ENCODE measurements at places on chromosomes 4 and X. TPM values are rescaled to one million over a fixed set of nuclear protein-coding genes. Genes with fewer than 3 reads are reported as not detected.

GRCh38 chrX:11319806-11320520 lies 26.8 kb downstream of the AMELX start:
- H3K4me1 ChIP-seq = no peaks in the 10 kb centered on the region
- H3K27me3 ChIP-seq = no peaks in the 10 kb centered on the region
- no peak overlapping the region for H3K27ac ChIP-seq
- DNase-seq = no peak
- no peaks in the 10 kb centered on the region for H3K36me3 ChIP-seq

GRCh38 chr4:13543839-13544605 lies at the start of gene NKX3-2:
Gene NKX3-2, minus strand, starts transcription at chr4:13544508. Its CDS starts 94 bp downstream, at chr4:13544414.
- H3K4me1 ChIP-seq = peaks cover 36% of the 10 kb centered on the region
- peak within 1 kb of the TSS; percentile 92 for H3K4me3 ChIP-seq
- no peak for DNase-seq
- peaks cover 4% of the 10 kb centered on the region for H3K36me3 ChIP-seq
- peaks cover 56% of the 10 kb centered on the region for H3K27me3 ChIP-seq

DNA sequence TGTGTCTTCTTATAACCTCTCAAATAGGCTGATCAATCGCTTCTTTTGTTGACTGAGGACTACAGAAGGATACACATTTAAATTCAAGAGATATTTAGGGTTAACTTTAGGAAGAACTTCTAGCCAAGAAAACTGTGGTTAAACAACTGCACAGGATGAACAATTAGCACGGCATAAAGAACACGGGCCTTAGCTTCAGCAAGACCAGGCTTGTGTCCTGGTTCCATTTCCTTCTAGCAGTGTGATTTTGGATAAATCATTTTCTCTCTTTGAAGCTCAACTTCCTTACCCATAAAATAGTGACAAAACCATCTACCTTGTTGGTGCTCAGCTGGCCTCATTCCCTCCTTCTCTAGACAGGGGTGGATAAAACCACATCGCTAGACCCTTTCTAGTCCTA lies 117.6 kb downstream of the TSPAN5 start:
- no peaks in the 10 kb centered on the region for H3K27me3 ChIP-seq
- peaks cover 21% of the 10 kb centered on the region for H3K4me1 ChIP-seq
- no peak for DNase-seq
- H3K36me3 ChIP-seq = no peaks in the 10 kb centered on the region
- H3K27ac ChIP-seq = no peak overlapping the region

- H3K4me1 ChIP-seq = no peaks in the 10 kb centered on the region
- DNase-seq = no peak
- no peaks in the 10 kb centered on the region for H3K36me3 ChIP-seq
- peaks cover 3% of the 10 kb centered on the region for H3K27me3 ChIP-seq
- no peak overlapping the region for H3K4me3 ChIP-seq
These were observed 26.9 kb downstream of the GK2 start for GRCh38 chr4:79381161-79381560.

- no peaks in the 10 kb centered on the region for H3K4me1 ChIP-seq
- DNase-seq = no peak
- H3K36me3 ChIP-seq = no peaks in the 10 kb centered on the region
- no peak overlapping the region for H3K27ac ChIP-seq
- no peak overlapping the region for H3K4me3 ChIP-seq
These were observed 224.2 kb upstream of the PABPC4L start for GRCh38 chr4:134425756-134426155.

DNA sequence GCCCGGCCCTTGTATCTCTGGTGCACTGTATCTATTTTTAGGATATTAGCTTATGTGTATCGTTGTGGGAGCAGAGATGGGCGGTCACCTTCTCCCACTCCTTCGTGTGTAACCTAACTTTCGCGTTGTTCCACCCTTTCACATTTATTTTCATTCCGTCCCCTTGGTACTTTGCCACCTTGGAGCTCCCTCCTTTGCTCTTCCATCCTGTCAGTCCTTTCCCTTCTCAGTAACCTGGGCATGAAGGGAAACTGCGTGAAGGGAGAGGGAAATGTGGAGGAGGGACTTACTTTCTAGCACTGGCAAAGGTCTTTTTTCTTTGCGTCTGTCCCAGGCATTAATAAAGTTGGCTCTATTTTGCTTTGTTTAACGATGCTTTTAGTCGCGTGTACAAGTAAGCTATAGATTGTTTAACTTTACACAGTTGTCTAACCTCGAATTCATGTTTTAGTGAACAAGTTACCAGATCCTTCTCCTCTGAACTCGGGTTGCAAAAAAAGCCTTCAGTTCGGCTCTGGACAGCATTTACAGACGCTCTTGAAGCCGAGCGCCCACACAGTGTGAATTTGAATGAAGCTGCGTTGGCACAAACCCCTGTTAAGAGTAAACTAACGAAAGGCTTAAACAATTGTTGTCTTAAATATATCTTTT lies 3.9 kb downstream of the PCDH10 start:
- peak overlapping the region; percentile 90 for H3K4me3 ChIP-seq
- H3K4me1 ChIP-seq = peaks cover 44% of the 10 kb centered on the region
- no peaks in the 10 kb centered on the region for H3K27me3 ChIP-seq
- H3K27ac ChIP-seq = peak overlapping the region; percentile 83
- H3K36me3 ChIP-seq = no peaks in the 10 kb centered on the region
- DNase-seq = no peak

GRCh38 chr4:124947622-124948265 lies 235.2 kb upstream of the ANKRD50 start:
- peaks cover 7% of the 10 kb centered on the region for H3K36me3 ChIP-seq
- H3K4me1 ChIP-seq = peaks cover 16% of the 10 kb centered on the region
- no peaks in the 10 kb centered on the region for H3K27me3 ChIP-seq
- H3K27ac ChIP-seq = peak overlapping the region; percentile 42
- no peak for DNase-seq

- H3K27me3 ChIP-seq = no peaks in the 10 kb centered on the region
- H3K4me1 ChIP-seq = peaks cover 57% of the 10 kb centered on the region
- H3K36me3 ChIP-seq = peaks cover 5% of the 10 kb centered on the region
- no peak overlapping the region for H3K4me3 ChIP-seq
These were observed 19.0 kb downstream of the SMS start for GRCh38 chrX:21959362-21960051.

DNA sequence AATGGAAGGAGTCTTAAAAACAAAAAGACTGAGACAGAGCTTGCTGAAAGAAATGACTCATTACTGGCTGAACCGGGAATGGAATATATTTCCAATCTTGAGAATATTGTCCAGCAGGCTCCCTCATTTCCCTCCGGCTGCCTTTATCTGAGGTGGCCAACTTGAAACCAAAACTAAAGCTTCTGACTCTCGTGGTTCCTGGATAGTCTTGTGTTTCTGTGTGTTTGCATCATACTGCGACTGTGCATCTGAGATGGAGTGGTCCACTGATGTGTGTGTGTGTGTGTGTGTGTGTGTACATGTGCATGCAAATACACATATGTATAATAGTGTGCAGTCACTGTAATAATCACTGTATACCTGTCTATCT lies 145.6 kb upstream of the SCML1 start:
- H3K36me3 ChIP-seq = no peaks in the 10 kb centered on the region
- DNase-seq = no peak
- no peaks in the 10 kb centered on the region for H3K27me3 ChIP-seq
- peaks cover 42% of the 10 kb centered on the region for H3K4me1 ChIP-seq
- peak overlapping the region; percentile 34 for H3K4me3 ChIP-seq
- H3K27ac ChIP-seq = peak overlapping the region; percentile 84

The PCDH11X gene
- not detected for total RNA-seq

The HHIP gene
- 0.97 TPM for total RNA-seq

The MGAT4D gene
- not detected for total RNA-seq

Measured in osteocyte (in vitro differentiated cells).